ENCODE measurements at places on chromosomes 5 and 9.
A peak's percentile ranks its signal among the peaks of the same experiment; 100 is the strongest.

DNA sequence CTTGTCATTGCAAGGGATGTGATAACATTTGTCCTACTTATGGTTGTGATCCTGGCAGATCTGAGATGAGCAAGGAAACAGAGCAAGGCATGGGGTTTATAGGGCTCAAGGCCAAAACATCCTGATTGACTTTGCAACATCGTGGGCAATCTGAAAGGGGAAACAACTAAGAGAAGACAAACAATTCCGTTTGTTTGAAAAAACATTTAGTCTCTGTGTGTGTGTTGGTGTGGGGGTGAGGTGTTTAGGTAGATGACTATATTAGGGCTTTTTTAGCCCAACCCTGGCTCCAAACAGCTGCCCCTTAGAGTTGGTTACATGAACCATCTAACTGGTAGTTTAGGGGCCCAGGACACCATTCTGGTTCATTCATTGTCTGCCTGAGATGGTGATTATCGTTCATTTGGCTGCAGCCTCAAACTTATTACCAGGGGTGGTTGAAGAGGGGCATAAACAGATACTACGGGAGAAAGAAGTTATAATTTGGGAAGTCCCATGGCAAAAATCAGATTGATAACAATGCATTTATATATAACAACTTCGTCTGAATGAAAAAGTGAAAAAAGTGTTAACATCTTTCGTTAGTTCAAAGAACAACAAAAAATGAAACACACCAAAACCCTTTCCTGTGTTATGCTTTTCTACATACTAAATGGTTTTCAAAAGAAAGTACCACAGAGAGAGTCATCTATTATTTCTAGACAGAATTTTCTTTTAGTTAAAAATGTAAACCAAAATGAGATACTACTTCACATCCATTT is 5.7 kb downstream of the FYB1 start:
- DNase-seq, result no peak

- no peak for DNase-seq
These were observed 5.1 kb downstream of the DBN1 start for GRCh38 chr5:177468329-177468684.

- peak; percentile 74 for DNase-seq
These were observed 19.3 kb downstream of the PPIP5K2 start for GRCh38 chr5:103139264-103139865.

DNA sequence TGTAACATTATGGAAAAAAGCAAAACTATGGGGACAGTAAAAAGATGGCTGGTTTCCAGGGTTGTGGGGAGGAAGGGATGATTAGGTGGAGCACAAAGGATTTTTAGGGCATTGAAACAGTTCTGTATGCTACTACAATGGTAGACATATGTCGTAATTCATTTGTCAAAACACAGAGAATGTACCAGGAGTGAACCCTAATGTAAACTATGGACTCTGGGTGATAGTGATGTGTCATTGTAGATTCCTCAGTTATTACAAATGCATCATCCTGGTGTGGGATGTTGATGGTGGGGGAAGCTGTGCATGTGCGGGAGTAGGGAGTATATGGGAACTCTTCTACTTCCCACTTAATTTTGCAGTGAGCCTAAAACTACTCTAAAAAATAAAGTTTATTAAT is 135.0 kb upstream of the GABRP start:
- DNase-seq, result no peak

DNA sequence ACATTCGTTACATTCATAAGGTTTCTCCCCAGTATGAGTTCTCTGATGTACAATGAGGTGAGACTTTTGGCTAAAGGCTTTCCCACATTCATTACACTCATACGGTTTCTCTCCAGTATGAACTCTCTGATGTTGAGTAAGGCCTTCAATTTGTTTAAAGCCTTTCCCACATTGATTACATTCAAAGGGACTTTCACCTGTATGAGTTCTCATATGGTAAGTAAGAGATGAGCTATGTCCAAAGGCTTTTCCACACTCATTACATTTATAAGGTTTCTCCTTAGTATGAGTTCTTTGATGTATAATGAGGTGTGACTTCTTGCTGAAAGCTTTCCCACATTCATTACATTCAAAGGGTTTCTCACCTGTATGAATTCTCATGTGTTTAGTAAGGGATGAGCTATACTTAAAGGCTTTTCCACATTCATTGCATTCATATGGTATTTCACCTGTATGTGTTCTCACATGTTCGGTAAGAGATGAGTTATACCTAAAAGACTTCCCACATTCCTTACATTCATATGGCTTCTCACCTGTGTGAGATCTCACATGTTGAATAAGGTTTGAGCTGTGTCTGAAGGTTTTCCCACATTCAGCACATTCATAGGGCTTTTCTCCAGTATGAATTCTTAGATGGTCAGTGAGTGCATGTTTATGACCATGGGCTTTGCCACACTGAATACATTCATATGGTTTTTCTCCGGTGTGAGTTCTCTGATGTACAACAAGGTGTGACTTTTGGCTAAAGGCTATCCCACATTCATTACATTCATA is 13.5 kb downstream of the ZFP37 start:
- DNase-seq, result no peak

All from stimulated activated CD8-positive, alpha-beta memory T cell treated with anti-CD3 and anti-CD28 coated beads, Interleukin-7, amount 100 ng/mL, for 1 hour (primary cell).